Activated naive CD4-positive, alpha-beta T cell treated with anti-CD3 and anti-CD28 coated beads for 36 hours (primary cell): ENCODE measurements at places on chromosomes 5 and 9. TPM values are rescaled to one million over a fixed set of nuclear protein-coding genes. Genes with fewer than 3 reads are reported as not detected.

PKN3 gene
- total RNA-seq = 7.3 TPM

TAF11L4 gene
- total RNA-seq = not detected

ACSL6 gene
- 1.2 TPM for total RNA-seq

DNA sequence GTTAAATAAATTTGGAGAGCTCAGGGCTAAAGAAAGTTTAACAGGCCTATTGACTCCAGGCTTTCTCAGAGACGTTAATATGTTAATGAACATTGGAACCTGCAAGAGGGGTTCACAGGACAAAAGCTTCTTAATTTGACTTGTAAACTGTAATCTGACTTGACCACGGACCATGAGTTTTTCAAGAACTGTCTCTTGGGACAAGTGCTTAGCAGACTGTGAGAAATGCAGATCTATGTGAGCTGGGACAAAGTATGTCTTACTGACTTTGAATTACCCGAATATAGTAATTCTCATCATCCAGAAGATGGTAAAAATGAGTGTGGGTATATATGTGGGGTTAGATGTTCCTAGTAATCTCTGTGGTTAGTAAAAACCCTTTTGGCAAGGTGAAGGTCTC, 186.6 kb downstream of the ATP10B start:
- no peak for DNase-seq

DNA sequence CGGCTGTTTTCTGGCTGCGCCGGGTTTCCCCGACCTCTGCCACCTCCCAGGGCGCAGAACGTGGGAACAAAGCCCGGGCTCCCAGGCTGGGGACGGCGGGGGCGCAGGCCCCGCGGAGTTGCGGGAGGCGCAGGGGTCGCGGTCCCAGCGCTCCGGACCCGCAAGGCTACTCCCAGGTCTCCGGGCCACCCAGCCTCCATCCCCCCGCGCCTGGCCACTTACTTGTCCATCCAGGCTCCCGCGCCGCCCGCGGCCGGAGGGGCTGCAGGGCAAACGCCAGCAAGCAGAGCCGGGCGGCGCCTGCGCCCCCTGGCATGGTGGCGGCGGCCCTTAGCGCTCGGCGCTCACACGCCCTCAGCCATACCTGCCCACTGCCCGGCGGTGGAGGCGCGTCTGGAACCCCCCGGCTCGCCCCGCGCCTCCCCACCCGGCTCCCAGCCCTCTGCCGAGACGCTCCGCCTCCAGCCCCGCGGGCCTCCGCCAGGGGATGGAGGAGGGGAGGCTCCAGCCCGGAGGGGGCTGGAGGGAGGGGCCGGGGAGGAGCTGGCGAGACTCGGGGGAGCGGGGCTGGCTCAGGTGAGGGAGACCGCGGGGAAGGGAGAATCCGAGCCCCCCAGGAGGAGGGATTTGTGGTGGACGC, at the start of gene ADAM19:
ADAM19 (minus strand) TSS at position 395 of the 640 bp plus-strand sequence; CDS start at position 316, 79 bp downstream.
- peak; percentile 31 for DNase-seq

- DNase-seq = no peak
Observed at GRCh38 chr5:131318455-131318854, 54.6 kb downstream of the CDC42SE2 start.

DNA sequence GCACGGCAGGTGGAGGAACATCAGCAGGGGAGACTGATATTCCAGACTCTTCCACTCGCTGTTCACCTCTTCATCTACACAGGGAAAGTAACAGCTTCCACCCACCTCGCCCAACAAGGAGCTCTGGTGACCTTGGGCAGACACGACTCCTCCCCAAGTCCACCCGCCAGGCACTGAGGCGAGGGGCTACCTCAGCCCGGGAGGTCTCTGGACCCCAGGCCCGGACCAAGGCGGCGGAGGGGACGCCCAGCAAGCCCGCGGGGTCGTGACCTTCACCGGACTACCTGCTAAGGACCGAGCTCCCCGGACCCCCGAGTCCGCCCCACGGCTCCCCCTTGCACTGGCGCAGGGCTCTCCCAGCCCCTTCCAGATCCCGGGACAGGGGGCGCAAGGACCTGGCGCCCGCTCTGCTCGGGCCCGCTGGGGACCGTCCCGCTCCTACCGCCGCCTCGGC, 70.2 kb upstream of the LPCAT1 start:
- no peak for DNase-seq

DNA sequence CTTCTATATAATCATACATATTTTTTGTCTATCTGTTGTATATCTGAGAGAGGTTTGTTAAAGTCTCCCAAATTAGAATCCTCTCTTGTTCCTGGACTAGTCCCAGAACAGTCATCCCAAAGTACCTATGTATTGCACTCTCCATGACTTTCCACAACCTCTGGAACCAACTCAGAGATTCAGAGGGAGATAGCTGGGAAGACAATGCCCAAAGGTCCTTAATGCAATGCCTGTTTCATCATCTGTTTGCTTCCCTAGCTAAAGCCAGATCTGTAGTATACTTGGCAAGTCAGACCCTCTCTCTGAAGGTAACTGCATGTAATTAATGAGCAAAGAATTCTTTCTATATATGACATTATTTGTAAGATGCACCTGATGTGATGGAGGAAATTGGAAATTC, 89.4 kb downstream of the ZNF474 start:
- no peak for DNase-seq
